ENCODE measurements at places on chromosomes 12 and 14. TPM values are rescaled to one million over a fixed set of nuclear protein-coding genes. Genes with fewer than 3 reads are reported as not detected.
A peak's percentile ranks its signal among the peaks of the same experiment; 100 is the strongest.

The GPR137C gene
- not detected for polyA plus RNA-seq

The MYBPC1 gene
- 0.31 TPM for polyA plus RNA-seq

The CRIP1 gene
- polyA plus RNA-seq = 99.0 TPM

DNA sequence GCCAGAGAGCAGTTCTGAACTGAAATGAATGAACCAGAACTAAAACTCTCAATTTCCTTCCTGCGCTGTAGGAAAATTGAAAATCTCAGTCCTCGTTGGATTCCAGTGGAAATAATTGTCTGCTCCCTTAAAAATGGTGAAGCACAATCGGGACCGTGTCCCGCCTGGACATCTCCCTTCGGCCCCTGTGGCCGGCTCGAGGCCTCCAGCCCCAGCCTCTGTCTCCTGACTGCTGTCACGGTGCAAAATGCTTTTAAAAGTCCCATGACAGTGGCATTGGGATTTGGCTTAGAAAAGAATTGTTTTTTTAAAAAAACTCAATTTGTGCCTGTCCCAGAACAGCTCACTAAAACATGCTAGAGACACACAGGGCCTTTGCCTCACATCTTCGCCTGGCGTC lies 142.5 kb downstream of the ZNF664 start:
- DNase-seq = no peak

GRCh38 chr14:64549016-64549415 lies 745 bp upstream of the PPP1R36 start:
- no peak for DNase-seq

- peak; percentile 71 for DNase-seq
These were observed 353.5 kb downstream of the TMEM132D start for GRCh38 chr12:129550353-129550752.
